ENCODE measurements at places on chromosomes 16 and 17.
A peak's percentile ranks its signal among the peaks of the same experiment; 100 is the strongest.

GRCh38 chr17:78905116-78905515, 2.1 kb upstream of the CEP295NL start:
- no peak for DNase-seq

GRCh38 chr17:73393962-73394361, 82.2 kb upstream of the CDC42EP4 start:
- DNase-seq: no peak

DNA sequence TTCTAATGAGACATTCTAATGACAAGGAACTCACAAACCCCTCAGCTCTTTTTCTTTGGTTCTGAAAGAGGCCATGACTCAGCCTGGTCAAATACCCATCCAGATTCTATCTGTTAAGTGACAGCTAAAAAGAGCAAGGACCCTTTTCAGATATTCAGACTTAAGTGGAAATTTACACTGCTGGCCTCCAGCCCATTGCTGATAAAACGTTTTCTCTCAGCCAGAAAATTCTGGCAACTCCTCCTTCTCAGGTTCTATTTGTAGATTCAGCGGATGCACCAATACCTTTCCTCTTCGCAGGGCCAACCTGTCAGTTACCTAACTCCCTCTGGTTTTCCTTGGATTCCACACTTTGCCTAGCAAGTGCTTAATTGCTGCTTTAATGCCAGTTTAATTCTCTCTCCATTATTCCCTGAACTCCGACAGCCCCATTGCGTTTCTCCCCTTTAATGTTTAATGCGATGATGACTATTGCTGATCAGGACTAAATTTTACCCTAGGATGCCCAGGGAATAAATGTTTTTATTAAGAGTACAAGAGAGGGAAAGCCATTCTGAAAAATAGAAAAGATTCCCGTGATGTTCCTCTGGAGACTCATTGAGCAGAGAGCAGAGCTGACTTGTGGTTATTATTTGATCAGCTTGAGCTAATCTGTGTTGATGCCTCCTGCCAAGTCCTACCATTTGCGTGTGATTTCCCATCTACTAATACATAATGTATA, 35.9 kb upstream of the TOM1L1 start:
- no peak for DNase-seq

DNA sequence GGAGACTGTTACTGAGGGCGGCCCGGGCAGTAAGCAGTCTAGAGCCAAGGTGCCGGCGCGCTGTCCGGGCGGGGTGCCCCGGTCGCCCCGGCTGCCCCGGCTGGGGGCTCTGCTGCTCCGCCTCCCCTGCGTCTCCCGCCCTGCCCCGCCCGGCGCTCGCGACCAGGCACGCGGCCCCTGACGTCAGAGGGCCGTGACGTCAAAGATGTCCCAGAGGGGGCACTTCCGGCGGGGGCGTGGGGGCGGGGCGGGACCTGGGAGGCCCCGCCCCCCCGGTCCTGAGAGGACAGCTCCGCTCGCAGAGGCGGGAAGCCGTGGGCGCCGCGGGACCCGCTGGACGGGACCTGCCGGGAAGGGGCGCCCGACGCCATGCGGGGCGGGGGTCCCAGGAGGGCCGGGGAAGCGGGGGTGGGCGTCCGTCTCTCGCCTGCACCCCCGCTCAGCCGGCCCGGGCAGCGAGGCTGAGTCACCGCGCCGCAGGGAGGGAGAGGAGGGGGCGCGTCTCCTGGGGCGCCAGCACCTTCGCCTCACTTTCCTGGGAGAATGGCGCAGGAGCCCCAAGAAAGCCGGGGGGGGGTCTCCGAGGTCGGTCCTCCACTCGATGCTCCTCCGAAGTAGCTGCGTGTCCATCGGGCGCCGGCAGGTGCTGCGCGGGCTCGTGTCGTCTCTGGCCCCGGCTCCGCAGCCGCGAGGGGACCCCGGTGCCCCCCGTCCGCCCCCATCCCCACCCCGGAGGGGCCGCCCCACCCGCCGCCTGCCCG, 4.4 kb upstream of the HIC1 start:
- DNase-seq: peak; percentile 71

GRCh38 chr16:24645739-24646645, 83.5 kb upstream of the TNRC6A start:
- DNase-seq: no peak

DNA sequence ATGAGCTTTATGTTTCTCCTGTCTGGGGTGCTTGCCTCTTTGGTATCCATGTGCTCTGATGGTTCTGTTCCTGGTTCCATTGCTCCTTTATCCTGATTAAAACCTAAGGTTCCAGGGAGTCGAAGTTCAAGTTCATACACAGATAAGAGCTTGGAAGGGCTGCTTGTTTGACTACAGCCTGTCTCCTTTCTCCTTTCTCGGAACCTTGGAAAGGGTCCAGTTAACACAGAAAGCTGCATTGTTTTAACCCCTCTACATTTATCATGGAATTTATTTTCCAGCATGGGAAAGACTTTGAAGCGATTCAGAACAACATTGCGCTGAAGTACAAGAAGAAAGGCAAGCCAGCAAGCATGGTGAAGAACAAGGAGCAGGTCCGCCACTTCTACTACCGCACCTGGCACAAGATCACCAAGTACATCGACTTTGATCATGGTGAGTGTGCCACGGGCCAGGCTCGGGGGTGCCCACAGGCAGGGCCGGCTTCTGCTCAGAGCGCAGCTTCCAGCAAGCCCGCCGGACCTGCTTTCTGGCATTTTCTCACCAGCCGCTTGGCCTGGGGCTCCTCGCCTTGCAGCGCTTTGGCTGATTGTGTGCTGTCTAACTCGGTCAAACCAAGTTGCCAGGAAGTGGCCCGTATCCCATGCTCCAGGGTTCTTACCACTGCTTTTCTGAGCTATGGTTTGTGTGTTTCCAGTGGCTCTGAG, 19.9 kb downstream of the CRAMP1 start:
- no peak for DNase-seq

DNA sequence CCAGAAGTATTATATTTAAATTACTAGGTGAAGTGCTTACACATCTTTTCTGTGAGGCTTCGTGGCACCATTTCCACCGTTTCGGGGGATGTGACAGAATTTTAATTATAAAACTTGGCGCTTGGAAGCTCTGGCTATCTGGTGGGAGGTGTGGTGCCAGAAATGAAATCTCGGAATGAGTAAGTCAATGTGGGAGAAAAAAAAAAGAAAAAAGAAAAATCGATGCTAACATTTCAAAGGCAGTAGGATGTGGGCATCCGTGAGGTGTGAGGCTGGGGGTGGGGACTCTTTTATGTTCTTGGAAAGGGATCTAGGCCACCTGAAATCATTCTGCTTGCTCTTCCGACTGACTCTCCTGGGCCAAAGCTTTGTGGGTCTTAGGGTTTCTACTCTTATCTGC, 21.9 kb downstream of the CPPED1 start:
- no peak for DNase-seq

DNA sequence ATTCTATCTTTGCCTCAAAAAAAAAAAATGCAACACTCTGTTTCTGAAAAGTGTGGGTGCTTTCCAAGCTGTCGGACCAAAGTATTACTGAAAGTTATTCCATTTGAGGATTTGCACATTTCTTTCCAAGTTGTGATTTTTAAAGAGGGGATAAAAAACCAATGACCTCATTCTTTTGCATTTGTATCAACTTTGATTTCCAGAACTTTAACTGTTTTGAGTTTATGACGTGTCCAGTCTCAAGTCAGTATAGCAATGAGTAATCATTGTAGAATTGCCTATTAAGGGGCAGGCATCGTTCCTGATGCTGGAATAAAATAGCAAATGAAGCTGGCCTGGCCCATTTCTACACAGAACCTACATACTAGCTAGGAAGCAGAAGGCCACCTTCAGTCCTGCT, 229.6 kb upstream of the RBFOX1 start:
- no peak for DNase-seq

- DNase-seq: no peak
These were observed 4.8 kb upstream of the AARSD1 start for GRCh38 chr17:42969001-42969581.

DNA sequence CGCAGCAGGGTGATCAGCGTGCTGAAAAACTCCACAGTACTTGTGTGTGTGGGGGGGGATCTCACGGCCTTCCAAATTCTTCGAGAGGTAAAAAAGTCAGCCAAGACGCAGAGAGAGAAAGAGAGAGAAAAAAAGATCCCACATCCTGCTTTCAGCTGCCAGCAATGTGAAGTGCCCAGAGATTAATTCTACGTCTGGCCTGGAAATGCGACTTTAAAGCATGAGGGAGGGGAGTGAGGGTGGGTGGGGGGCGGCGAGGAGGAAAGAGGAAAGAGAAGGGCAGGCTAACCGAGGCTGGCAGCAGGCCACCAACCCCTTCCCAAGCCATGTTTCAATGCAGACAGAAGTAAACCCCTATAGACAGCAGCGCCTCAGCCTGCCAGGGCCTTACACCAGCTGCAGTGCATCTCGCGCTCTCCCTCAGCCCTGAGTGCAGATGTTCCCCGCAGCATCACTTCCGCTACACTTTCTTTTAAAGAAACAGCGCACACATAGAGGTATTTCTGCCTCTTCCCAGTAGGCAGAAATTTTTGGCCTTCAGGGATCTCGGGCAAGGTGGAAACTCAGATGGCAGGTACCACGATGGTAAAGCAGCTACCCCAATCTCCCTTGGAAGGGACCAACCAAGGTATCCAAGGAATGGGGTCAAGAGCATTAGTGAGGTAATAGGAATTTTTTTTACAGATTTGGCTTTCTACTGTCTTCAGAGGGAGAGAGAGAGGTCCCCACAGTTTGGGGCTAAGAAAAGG, 87.8 kb downstream of the SMG6 start:
- peak; percentile 83 for DNase-seq

DNA sequence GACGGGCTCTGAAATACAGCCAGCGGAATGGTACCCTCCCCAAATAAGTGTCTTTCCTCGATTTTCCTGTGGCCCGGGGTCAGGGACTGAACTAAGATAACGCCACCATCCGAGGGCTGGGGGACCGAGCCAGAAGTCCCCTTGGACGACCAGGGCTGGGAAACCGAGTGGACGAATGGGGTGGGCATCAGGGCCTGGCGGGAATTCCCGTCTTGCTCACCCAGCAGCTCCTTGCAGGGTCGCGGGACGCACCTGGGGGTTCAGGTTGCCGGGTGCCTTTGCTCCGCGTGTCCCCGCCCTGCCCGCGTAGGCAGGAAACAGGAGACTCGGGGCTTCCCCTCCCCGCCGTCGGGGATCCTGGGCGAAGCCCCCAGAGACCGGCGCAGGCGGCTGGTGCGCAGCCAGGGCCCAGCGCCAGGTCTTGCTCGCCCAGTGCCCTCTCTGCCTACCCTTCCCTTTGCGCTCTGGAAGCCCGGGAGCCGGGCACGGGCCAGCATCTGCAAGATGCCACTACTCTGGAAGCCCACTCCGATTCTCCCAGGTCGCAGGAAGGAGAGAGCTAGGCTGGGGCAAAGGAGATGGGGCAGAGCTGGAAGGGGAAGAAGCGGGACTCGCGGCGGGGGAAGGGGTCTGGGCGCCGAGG, 665 bp upstream of the GRIN2C start:
- no peak for DNase-seq

DNA sequence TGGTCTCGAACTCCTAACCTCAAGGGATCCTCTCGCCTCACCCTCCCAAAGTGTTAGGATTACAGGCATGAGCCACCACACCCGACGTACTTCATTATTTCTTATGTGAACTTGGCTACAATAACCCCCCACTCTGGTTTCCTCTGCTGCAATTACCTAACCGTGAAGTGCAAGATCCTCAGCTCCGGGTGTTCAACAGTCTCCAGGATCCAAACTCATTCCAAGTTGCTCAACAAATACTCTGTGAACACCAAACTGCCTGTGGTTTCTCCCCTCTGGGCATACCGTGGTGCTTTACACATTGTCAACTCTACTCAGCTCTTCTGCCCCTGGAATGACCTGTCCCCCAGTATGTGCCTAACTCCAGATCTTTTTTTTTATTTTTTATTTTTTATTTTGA, 6.8 kb upstream of the SULT1A1 start:
- DNase-seq: no peak

DNA sequence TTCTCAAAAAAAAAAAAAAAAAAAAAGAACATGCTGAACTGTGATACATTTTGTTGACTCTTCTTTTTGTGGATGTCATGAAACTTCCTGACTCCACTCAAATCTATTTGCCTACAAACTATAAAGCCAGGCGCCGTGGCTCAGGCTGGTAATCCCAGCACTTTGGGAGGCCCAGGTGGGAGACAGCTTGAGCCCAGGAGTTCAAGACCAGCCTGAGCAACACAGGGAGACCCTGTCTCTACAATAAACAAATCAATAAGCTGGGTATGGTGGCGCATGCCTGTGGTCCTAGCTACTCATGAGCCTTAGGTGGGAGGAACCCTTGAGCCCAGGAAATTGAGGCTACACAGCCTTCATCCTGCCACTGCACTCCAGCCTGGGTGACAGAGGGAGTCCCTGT, 1.5 kb upstream of the NT5C start:
- no peak for DNase-seq

GRCh38 chr17:62870030-62870541, 62.0 kb upstream of the MARCHF10 start:
- no peak for DNase-seq

GRCh38 chr16:48682971-48683370, 73.0 kb upstream of the N4BP1 start:
- no peak for DNase-seq

- no peak for DNase-seq
These were observed 6.5 kb downstream of the NFATC3 start for GRCh38 chr16:68091380-68092261.

- DNase-seq: no peak
These were observed 53.6 kb downstream of the TEX2 start for GRCh38 chr17:64209356-64209941.

- DNase-seq: no peak
These were observed 7.0 kb upstream of the UBE2Z start for GRCh38 chr17:48901241-48901640.

DNA sequence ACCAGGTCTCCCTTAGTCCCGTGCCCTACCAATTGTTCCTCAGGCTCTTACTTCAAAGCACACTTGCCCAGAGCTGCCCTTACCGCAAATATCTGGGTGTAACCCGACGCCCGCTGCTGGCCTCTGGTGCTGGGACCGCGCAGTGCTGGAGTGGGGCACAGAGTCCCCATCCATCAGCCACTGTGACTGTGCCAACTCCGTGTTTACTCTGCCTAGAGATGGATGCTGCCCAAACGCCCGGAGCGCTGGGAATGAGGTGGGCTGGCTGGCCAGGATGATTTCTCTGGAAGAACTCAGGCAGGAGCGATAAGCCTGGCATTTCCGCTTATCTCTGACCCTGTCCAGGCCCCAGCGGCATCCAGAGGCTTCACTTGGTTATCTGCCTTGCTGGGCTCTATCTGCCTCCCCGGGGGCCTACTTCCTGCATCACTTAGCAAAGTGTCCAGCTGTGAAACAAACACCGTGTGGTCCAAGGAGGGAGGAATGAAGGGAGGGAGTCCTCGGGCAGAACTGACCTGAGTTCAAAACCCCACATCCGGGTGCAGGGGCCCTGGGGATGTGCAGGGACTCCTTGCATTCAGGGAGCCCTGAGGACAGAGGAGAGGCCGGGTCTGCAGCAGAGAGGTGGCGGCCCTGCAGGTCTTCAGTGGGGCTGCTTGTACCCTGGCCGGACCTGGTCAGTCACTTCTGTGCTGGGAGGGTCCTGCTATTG, 9.4 kb upstream of the MYLK3 start:
- no peak for DNase-seq

All from GM10248 (cell line).